ENCODE measurements at places on chromosomes 5 and 9.

- DNase-seq = no peak
Measured at GRCh38 chr9:107242073-107243030, 40.7 kb upstream of the RAD23B start.

DNA sequence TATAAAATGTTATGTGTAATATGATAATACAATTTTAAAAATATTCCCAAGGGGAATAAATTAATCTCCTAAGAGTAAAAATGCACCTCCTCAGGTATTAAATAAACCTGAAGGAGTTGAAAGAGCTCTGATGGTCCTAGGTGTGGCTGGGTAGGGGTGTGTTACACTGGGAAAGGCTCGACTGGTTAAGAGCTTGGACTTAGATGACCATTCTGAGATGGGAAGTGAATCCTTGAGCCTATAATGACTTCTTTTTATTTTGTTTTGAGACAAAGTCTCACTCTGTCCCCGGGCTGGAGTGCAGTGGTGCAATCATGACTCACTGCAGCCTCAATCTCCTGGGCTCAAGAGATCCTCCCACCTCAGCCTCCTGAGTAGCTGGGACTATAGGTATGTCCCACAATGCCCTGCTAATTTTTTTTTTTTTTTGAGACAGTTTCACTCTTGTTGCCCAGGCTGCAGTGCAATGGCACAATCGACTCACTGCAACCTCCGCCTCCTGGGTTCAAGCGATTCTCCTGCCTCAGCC lies 9.2 kb upstream of the HABP4 start:
- DNase-seq = no peak

GRCh38 chr9:27447031-27447683 lies 76.9 kb upstream of the IFNK start:
- DNase-seq = no peak

DNA sequence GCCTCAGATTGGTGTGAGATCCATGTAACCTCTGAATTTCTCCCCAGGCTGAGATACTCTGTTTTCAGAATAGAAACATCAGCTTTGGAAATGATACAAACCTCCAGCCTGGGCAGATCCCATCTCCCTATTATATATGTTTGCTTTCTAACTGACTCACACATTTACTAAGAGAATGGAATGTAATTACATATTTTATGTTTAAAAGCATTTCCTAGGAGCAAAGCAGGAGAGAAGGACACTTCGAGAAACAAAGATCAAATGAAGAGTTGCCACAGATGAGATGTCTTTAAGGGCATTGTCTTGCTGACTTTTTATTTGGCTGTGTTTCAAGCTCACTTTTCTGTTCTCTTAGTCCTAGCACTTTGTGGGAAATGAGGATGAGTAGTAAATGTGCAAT lies 96.3 kb downstream of the CDH18 start:
- DNase-seq = no peak

DNA sequence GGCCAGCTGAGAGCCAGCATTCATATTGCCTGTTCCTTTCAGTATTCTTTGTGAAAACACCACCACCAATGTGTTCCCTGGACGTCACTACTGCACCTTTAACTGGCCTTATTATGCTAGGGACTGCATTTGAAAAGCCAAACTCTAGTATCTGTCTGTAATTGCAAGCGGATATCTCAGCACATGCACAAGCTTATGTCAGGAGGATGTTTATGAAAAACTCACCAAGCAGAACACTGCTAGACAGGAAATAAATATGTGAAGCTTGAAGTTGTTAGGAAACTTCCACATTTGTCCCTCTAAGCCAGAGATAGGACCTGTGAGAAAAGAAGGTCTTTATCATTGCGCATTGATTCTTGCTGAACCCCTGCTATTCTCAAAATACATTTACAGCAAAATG lies 135.4 kb upstream of the CCDC152 start:
- DNase-seq = no peak

DNA sequence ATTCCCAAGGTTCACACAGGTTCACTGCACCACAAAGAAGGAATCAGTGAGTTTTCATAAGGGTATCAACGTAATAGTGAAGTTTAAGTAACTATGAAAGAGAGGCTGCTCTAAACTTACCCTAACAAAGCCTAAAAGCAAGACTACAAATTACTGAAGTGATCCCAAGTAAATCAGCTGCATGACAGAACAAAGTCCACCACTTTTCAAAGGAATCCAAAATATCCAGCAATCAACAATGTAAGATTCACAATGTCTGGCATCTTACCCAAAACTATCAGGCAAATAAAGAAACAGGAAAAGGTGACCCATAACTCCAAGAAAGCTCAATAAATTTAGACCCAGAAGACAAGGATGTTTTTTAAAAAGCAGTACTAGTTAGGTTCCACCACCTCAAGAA lies 70.1 kb downstream of the GNAQ start:
- no peak for DNase-seq

- no peak for DNase-seq
Measured at GRCh38 chr9:73080110-73080694, 71.5 kb upstream of the ANXA1 start.

- no peak for DNase-seq
Measured at GRCh38 chr5:31481531-31482165, 50.2 kb downstream of the DROSHA start.

DNA sequence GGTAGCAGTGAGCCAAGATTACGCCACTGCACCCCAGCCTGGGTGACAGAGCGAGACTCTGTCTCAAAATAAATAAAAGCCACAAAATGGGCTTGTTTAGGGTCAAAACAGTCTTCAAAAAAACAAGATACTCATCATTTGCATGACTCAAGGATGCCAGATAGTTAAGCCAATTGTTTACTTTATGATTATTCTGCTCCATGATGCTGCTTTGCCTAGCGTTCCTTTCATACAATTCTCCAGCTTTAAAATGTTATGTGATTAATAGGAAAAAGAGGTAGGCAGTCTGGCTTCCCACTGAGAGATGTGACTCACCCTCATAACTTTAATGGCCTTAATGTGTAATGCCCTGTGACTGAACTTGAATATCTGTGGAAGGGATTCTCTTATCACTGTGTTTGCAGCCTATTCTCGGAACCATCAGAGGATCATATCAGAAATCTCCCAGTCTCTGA lies 364.6 kb upstream of the TRPC7 start:
- no peak for DNase-seq

GRCh38 chr9:37776328-37776727 lies 8.5 kb downstream of the EXOSC3 start:
- DNase-seq = no peak

DNA sequence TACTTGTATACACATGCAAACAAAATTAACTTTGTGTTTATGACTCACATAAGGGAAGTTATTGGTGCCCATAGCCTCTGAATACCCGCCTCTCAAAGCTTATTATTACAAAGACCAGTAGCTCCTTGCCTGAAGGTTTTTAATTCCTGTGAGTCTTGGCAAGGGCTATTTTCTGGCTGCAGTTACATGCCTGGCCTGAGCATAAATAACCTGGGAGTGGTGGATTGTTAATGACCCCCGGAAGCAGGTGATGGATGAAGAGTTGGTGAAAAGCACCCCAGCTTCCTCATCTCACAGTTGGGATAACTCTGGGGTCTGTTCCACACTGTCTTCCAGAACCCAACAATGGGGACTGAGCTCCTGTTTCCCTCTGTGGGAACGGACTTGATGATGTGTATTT lies 594.5 kb downstream of the PDE4D start:
- DNase-seq = no peak

GRCh38 chr5:161442471-161442870 lies 104.1 kb downstream of the GABRB2 start:
- no peak for DNase-seq

DNA sequence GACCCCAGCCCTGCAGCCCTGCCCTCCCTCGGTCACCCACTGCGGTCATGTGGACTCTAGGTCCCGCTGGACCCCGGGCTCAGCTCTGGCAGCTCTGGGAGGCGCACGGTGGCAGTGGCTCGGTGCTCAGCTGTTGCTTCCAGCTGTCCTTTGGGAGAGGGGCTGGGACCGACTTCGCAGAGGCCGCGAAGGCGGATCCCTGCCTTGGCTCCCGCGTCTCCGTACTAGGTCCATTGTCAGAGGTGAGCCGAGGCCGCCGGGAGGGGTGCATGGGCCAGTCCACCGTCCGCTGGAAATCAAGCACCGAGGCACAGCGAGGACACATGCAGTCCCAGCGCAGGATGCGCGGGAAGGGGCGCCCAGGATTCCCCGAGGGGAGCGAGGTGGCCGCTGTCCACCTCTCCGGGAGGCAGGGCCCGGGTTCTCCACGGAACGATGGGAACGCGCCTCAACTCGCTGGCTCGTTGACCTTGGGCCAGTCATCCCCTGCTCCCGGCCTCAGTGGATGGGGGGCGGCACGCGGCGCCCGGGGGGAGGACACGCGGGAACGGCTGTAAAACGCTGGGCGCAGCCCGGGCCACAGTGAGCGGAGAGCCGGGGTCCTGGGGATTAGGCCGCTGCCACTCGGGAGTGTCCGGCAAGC lies 732 bp downstream of the GBGT1 start:
- DNase-seq = no peak

- peak; percentile 2 for DNase-seq
Measured at GRCh38 chr9:17531642-17532254, 47.1 kb upstream of the SH3GL2 start.

DNA sequence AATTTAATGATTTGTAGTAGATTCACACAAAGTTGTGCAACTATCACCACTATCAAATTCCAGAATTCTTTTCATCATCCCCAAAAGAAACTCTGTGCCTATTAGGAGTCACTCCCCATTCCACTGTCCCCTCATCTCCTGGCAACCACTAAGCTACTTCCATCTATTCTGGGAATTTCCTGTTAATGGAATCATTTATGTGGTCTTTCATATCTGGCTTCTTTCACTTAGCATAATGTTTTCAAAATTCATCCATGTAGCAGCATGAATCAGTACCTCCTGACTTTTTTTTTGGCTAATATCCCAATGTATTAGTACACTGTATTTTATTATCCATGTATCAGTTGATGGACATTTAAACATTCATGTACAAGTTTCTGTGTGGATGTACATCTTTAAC lies 157.6 kb downstream of the TTC39B start:
- DNase-seq = no peak

DNA sequence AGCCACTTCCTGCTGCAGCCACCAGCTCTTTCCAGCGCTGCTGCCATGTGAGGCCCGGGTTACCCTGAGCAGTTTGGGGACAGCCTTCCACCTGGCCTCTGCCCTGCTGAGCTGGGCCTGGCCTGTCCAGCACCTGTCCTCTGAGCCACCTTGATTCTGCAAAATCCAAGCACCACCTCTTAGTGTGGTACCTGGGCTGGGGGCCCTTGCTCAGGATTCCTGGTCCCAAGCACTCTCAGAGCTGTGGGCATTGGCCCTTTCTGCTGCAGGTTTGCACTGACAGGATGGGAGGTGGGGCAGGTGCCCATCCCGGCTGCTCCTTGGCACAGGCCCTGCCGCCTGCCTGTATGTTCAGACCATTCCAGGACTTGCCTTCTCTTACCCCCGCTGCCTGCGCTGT lies 309.2 kb upstream of the IRX4 start:
- no peak for DNase-seq

GRCh38 chr5:168261227-168261571 lies 30.2 kb upstream of the WWC1 start:
- no peak for DNase-seq

GRCh38 chr9:106312906-106313305 lies 550.1 kb upstream of the ZNF462 start:
- DNase-seq = no peak

DNA sequence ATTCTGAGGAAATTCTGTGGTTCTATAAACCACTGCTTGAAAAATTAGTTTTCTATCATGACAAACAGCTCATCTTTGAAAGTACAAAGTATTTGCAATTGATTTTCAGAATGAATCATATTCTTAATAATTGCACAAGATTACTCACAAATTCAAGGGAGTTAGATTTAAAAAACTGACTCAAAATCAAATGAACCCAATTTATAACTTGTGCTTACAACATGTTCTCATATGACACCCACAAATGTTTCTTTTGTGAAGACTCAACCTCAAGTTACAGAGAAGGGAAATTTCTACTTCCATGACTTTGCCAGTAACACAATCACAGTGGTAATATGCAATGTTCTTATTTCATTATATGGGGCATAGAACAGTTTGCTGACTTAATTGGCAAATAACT lies 272.0 kb upstream of the ACTBL2 start:
- no peak for DNase-seq

DNA sequence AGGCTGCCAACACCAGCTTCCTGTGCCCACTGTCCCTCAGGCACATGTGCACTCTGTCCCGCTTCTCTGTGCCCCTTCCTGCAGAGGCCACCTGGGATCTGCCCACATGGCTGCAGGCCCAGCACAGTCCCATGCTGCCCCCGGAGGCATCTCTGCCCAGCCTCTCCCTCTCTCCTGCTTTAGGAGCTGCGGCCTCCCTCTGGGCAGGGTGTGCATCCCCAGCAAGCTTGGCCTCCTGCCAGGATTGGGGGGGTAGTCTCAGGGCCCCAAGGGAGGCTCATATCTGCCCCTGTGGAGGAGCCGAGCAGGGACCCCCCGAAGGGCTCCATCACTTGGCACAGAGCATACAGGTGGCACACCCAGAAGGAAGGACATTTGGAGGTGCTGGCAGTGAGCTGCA lies 24.8 kb downstream of the FLT4 start:
- DNase-seq = no peak

DNA sequence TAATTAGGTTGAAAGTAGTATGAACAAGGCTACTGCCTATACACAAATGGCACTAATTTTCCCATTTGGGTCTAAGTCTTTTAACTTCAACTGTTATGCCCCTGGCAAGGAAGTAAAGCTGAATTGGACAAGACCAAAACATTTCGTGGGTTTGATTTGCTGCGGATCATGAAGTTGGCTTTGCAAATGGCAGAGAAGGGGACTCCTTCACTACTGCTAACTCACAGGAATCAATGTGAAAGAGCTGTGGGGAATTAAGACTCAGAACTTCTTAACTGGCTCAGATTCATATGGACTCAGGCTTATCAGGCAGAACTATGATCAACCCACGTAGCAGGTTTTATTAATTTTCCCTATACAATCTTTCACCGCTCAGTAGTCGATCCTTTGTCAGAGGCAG lies 73.8 kb upstream of the IFNE start:
- DNase-seq = no peak

GRCh38 chr9:135302329-135303279 lies 177.0 kb upstream of the PPP1R26 start:
- DNase-seq = no peak

Data from activated naive CD8-positive, alpha-beta T cell treated with anti-CD3 and anti-CD28 coated beads for 36 hours (primary cell).